ENCODE measurements at places on chromosomes 3 and 15.

DNA sequence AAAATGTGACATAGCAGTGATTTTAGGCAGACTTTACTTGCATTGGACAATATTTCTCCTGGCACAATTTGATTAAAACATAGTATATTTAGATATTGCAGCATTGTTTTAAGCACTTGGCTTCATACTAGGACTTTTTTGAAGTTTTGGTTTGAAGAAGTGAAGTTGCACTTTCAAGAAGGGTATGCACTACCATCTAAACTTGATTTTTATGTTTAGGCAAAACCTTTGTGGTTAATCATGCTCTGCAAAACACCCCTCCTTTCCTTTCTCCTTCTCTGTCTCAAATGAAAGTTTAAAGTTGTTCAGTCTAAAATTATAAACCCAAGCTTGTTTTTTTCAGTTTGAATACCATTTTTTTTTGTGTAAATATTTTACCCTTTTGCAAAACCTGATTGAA lies 173.8 kb downstream of the TCF12 start:
- DNase-seq = no peak

DNA sequence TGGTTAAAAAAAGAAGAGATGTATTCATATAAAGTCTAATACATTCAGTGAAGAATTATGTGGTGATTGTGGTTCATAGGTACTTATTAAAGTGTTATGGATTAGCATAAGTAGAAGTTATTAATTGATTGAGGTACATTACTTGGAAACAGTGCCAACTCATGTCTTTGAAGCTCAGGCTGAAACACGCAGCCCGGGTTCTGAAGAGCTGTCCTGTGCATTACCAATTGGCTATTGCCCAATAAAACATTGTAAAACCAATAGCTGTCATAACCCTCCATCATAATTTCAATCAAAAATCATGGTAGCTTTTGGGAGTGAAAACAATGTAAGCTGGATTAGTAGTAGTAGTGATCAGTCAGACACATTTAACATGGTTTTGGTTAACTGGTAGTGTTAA lies 560.1 kb downstream of the MCTP2 start:
- no peak for DNase-seq

DNA sequence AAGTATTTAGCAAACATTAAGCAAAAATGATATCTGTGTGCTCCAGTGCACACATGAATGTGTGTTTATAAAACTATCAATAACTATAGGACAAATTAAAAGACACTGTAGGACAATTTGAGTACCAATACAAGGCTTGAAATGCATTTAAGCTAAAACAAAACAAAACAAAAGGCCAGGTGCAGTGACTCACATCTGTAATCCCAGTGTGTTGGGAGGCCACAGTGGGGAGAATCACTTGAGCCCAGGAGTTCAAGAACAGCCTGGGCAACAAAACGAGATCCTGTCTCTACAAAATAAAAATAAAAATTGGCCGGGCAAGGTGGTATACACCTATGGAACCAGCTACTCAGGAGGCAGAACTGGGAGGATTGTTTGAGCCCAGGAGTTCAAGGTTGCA lies 50.7 kb downstream of the CSNK1G1 start:
- DNase-seq = no peak

DNA sequence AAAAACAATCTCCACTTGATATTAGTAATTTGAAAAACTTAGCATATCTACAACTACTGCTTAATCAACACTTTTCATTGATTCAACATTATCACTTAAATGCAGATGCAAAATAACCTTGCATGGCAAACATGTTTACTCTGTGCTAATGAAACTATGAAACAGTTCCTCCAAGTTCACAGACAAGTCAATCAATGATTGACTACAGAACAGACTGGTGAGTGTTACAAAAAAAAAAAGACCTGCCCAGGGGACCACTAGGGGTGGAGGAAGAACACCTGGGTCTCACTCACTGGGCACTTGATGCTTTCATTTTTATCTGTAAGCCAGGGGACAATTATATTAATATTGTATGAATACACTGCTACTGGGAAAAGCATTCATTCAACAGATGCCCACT lies 4.3 kb upstream of the NR2C2 start:
- no peak for DNase-seq

DNA sequence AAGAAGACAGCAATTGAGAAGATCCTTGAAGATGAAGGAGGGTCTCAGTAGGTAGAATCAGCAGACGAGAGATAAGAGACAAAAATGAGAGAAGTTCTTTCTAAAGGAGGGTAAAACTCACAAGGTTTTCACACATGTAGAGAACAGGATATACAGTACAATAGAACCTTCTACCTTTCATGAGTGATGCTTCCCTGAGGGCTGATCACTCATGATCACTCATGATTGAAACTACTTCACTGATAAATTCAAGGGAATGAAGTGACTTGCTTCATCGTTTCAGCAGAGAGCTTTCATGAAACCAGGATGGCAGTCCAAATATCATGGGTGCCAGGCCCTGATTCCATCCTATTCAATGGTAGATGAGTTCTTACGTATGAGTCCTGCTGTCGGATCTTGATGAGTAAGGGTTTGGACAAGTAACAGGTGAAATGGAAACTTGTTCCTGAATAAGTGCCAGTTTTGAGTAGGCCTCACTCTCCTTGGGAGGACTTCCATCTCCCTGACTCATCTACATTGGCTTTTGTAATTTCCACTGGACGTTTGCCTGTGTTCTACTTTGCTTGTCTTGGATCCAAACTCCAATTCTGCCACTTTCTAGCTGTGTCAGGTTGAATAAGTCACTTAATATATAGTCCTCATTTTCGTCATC lies 9.6 kb upstream of the CLDN16 start:
- no peak for DNase-seq

DNA sequence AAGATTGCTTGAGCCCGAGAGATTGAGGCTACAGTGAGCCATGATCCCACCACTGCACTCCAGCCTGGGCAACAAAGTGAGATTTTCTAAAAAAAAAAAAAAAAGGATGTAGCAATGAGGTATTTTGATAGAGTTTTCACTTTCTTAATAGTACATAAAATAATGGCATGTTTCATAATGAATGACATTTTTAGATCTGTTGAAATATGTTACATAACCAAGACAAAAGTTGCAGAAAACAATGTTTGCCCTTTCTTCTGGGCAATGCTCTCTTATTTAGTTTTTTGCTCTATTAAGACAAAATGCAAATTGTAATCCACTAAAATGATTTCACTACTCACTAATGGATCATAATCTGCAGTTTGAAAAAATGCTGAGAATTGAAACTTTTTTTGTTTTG lies 4.4 kb upstream of the MAPK6 start:
- no peak for DNase-seq

DNA sequence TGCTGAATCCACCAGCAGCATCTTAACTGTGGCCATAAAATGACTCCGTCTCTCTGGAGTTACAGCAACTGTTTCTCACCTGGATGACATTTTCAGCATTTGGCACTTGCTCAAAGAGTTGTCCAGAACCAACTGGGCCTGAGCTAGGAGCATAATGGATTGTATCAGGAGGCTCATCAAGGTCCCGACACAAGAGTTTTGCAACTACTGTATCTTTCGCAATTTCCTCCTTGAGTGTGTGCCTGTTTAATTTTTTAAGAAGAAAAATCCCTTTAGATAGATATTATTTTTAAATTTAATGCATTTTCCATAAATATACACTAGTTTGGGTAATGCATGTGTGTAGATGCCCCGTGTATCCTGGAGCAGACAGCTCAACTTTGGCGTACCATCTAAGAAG lies 44.3 kb upstream of the C3orf49 start:
- no peak for DNase-seq

- no peak for DNase-seq
These were observed 73.4 kb upstream of the TP63 start for GRCh38 chr3:189557824-189558223.

DNA sequence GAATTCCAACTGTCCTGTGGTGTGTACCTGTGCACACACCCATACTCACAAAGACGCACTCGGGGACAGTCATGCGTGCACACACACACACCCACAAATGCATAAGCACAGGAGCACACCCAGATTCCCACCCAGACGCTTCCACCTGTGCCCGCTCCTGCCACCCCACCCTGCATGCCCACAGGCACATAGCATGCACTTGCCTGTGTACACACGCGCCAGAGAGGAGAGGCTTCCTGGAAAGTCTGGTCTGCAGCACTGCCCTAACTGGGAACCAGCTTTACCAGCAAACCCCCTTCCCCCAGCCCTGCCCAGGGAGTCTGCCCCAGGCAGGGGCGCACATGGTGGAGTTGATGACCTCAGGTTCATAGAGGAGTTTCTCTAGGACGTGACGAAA lies 246.2 kb downstream of the UACA start:
- no peak for DNase-seq

- DNase-seq = no peak
These were observed 31.9 kb downstream of the THRB start for GRCh38 chr3:24462737-24463136.

DNA sequence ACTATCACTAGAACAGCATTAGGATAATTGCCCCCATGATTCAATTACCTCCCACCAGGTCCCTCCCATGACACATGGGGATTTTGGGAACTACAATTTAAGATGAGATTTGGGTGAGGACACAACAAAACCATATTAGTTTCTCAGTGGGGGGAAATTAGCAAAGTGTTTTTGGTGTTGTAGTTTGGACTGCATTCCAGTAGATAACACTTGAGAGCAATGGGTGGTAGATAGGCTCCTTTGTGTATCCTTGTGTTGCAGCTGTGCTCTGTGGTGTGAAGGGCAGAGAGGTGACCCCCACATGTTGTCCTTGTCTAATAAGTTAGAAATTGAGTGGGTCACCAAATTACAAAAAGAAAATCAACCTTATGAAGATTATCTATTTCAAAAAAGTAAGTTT lies 223.8 kb downstream of the SATB1 start:
- no peak for DNase-seq

GRCh38 chr3:4314688-4315087 lies 11.5 kb downstream of the SETMAR start:
- DNase-seq = no peak

DNA sequence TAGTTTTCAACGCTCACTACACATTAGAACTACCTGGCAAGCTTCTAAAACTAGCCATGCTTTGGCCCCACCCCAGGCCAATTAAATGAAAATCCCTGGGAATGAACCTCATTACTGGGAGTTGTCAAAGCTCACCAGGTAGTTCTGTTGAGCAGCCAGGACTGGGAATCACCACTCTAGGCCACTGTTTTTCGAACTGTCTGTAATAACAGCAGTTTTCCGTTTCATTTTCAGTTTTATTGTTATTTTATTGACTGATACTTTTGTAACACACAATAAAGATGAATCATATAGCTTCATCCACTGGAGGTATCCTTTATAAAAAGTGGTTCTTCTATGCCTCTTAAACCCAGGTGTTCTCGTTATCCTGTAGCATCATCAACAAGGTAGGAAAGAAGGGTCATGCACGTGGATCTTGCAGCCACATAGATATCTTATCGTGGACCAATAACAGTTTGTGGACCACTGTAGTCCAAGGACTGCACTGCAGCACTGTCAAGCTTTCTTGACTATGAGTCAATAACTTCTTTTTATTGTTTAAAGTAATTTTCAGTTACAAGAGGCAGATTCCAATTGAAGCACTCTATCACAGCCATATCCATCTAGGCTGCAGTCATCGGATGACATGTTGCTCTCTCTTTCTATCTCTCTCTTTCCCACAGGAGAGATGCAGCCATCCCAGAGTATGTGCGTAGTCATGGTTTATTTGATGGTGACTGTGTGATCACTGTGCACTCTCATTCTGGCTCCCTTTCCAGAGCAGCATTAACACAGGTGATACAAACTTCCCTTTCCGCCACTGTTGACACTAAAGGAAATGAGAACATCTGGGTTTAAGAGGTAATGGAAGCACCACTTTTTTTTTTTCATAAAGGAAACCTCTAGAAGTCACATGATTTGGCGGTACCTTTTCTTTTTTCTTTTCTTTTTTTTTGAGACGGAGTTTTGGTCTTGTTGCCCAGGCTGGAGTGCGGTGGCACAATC lies 39.0 kb upstream of the BLM start:
- DNase-seq = peak; percentile 55

DNA sequence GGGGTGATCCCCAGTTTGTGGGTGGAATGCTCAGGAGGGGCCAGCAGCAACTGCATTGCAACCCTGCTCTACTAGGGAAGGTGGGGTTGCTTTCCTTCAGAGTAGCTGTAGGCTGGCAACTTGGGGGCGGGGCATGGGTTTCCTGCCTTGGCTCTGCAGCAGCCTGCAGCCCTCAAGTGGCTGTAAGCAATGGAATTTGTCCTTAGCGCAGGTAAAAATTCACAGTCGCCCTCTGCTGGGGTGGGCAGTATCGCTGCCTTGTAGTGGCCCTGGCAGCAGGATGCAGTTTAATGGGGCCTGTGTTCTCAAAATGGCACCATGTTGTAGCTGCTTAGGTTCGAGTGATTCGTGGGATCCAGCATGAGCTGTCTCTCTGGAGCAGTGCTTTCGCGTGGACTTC lies 29.8 kb downstream of the STT3B start:
- peak; percentile 5 for DNase-seq

DNA sequence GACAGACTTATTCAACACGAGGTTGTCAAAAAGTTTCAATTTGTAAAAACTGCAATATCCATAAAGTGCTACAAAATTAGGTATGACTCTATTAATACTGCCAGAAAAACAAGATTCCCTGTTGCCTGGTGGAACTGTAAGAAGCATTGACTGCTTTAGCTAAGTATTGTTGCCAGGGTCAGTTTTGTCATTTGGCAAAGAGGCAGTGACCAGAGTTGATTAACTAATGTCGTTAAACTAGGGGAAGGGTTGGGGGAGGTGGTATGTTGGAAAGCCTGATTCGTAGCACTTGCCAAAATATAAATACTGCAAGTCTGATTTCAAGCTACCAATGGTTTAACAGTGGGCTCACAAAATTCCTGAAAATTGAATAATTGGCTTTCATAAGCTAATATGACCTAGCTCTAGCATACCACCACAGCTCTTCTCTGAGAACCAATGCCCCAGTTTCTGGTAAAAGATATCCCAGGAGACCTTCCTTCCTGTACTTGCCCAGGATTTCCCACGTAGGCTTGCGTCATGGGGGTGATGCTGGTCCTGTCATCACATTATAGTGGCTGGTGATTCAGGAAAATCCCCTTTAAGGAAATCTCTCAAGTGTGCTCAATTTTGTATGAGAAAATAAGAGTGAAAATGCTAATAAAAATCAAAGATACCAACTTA lies 266.4 kb upstream of the TBC1D5 start:
- no peak for DNase-seq

- DNase-seq = no peak
These were observed 59.5 kb upstream of the CTSH start for GRCh38 chr15:79004336-79004735.

DNA sequence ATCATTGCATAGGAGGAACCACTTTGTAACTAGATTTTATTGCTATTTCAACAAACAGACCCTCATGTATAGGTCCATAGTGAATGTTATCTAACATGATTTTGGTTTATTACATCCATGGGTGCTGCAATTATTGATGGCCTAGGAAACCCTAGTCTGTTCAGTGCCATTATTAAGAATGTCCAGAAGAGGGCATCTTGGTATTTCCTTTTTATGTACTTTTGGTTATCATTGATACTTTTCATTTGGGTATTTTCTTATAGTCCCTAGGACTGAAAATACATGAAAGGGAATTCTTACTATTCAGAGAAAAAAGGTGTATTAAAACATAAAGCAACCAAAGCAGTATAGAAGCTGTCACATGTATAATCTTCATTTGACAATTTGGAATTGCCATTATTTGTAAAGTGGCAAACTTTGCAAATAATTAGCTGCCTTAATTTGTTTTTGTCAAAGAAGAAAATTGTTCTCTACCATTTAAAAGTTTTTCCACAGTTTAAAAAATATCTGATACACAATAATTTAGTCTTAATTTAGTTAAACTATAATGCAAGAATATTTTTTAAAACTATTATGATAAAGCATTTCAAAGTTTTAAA lies 48.7 kb downstream of the CNOT10 start:
- no peak for DNase-seq
